Lower leg skin (tissue), 4 donors: ENCODE measurements at places on chromosomes 13 and 19. TPM values are rescaled to one million over a fixed set of nuclear protein-coding genes. Genes with fewer than 3 reads are reported as not detected.

GRCh38 chr19:42352301-42353259, 27.1 kb downstream of the MEGF8 start:
- no peak for DNase-seq

DNA sequence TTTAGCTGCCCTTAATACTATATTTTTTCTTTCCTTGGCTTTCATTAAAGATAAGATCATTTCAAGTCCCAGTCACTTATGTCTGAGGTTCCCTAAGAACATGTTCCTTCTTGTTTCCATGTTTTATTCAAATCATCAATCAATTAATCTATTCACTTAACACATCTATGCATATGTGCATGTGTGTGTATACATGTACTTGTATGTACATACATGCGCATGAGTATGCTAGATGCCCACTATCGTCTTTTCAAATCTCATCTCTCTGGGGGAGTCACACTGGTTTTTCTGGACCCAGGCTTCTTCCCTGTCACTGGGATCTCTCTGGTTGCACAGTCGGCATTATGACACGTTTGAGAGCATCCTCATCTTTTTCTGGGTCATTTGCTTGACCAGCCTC, 108.9 kb downstream of the ZNF536 start:
- DNase-seq = no peak

DNA sequence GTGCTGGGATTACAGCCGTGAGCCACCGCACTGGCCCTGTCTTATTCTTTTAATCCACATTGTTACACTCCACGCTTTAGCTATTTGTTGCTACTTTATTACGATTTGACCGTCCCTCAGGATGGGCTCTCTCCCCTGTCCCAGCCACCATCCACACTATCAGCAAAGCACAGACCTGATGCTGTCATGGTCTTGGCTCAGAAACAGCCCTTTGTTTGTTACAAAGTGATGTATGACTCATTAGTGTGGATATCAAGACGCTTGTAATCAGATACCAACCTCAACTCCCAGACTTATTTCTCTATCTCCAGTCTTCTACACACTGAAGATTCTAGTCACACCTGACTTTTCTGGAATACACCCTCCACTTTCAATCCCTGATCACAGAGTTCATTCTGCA, 84.6 kb upstream of the FREM2 start:
- no peak for DNase-seq

DNA sequence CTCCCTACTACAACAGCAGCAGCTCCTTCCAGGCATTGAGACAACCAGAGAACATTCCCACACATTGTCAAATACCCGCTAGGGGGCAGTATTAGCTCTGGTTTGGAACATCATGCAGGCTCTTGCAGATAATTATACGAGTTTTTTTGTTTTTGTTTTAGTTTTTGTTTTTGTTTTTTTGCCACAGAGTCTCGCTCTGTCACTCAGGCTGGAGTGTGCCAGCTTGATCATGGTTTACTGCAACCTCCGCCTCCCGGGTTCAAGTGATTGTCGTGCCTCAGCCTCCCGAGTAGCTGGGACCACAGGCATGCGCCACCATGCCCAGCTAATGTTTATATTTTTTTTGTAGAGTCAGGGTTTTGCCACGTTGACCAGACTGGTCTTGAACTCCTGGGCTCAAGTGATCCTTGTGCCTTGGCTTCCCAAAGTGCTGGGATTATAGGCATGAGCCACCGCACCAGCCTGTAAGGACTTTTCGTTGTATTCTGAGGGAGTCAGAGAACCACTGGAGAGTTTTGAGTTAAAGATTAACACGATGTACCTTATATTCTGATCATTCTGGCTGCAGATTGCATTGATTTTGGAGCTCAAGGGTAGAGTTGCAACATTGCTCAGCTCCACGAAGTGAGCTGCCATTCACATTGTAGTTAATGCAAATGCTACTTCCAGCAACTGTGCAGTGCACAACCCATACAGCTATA, 41.7 kb upstream of the CEACAM20 start:
- DNase-seq = peak; percentile 57

The SMAD9 gene
- total RNA-seq = 4.4 TPM

The LRG1 gene
- total RNA-seq = 9.9 TPM

The EDDM13 gene
- total RNA-seq = not detected
